Left lung (tissue), 14 donors: ENCODE measurements at places on chromosomes 4 and X. TPM values are rescaled to one million over a fixed set of nuclear protein-coding genes. Genes with fewer than 3 reads are reported as not detected.

DNA sequence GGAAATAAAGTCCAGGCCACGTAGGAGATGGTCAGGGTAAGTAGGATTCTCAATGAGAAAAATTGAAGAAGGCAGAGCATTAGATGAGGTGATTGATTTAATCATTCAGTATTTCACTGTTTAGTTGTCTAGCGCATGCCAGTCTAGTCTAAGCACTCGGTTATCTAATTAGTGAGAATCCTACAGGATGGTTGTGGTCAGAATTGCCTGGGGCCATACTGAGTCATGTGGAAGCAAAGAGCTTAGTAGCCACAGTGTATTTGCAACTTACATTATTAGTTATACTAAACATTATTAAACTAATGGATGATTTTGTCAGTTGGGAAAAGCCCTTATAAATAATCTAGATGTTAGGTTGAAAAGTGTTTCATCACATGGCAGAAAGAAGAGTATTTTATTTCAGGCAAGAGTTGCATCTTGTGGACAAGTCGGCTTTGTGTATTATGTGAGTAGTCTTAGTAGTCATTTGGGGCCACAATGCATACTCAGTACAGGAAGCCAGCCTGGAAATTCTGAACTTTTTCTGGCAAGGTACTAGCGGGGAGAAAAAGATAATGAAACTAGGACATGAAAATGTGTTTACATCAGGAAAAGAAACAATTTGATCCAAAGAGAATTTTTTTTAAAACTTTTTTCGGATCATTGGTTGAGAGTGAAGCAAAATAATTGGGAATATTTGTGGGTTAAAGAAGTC, 31.9 kb downstream of the CPEB2 start:
- no peak for DNase-seq

GRCh38 chrX:149467920-149468319, 37.2 kb downstream of the IDS start:
- DNase-seq = no peak

The PDZD4 gene
- polyA plus RNA-seq = 11.4 TPM

DNA sequence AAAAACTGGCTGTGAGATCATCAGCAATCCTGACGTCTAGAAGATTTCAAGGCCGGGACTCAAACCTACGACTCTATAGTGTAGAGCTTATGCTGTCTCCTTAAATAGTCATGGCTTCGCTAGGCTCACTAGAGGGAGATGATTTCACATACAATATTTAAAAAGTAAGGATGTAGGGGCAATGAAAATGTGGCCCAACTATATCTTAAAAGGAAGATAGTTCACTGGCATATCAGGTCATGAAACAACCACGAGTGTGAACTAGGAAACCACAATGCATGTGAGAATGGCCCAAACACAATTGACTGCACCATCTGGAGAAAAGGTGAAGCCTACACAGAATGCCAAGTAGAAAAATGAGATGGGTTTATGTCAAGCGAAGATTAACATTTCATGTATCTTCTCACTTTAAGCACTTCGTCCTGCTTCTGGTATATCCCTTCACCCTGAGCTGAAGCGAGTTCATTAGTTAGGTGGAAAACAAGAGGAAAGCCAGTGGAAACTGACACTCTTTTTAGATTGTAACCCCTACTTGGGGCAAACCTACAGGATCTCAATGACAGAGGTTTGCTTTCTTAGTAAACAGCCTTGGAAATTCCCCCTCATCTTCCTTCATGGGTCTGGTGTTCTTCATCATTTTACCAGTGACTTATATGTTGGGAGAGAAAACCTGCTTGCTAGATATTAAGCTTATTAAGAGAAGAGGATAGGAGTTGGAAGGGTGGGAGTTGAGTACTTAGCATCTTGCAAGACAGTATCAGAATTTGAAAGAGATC, 17.4 kb downstream of the FAM9C start:
- no peak for DNase-seq

DNA sequence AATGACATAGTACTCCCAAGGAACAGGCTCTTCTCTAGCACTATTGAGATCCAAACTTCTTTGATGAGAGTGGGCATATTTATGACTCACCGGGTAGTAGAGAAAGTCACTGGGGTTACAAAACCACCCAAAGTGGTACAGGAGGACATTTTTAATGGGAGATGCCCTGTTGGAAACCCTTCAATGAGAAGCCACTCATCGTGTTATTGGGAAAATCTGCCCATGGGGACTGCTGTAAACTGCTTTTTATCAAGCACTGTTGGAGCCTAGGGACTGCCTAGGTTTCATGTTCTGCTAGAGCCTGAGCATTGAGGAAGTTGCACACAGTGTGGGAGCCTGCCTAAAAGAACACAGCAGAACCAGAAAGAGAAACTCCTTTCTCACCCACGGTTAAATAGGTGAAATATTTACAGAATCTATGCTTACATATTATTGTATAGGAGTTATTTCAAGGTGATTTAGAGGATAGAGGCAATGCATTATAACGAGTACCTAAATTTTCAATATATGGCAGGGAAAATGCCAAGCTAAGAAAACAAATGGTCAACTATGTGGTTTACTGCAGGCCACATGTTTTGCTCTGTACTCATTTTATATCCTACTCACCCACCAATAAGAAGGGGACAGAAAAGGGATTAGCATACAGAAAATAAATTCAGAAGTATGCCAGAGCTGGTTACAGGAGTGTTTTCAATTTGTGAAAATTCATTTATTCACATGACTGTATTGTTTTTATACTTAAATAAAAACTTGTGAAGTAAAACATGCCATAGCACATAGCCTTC, 559.1 kb downstream of the FSTL5 start:
- no peak for DNase-seq

DNA sequence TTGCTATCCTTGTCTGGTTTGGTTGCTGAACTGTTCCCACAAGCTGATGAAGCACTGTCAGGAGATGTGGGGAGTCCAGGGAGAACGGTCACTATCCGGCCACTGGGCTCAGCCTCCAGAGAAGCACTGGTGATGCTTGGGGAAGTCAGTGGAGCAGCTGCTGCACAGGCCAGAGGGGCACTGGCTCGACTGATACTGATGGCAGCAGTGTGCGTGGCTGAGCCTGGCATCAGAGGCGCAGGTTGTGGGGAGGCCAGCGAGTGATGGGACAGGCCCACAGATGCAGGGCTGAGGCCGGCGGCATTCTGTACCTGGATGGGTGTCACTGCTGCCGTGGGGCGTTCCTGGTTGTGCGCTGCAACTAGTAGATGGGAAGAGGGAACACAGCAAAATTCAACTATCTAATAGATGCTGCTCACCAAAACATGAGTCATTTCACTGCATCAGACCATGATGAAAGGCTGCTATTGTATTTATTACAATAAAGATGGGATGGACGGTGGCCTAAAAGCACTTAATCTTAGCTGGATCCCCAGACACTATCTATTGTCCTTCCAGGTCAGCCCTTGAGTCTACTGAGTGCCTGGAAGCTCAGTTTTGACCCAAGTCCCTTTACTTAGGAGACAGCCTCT, 106.3 kb upstream of the CBR4 start:
- peak; percentile 72 for DNase-seq
